CD4-positive, alpha-beta T cell treated with Interleukin-2 at 100 ng/mL for 4 hours (primary cell): ENCODE measurements at places on chromosomes 3 and 15.

- DNase-seq: no peak
Measured at GRCh38 chr3:54408328-54408727, 286.0 kb downstream of the CACNA2D3 start.

DNA sequence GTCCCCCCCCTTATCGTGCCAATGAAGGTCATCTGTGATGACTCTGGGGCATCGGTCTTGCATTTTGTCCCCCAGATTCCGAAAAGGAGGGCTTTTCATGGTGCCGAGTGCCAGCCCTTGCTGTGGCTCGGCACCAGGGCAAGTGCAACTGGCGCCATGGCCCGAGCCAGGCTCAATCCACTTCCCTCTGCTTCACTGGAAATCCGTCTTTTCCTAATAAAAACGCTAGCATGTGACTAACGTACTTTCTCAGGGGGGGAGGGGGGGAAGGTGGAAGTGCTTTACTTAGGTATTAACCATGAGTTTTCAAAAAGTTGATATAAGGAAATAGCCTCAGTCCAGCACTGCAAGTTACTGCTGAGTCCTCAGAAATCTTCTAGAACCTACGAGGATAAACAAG, 20.5 kb downstream of the TRPM1 start:
- DNase-seq: no peak

GRCh38 chr3:21484057-21484827, 266.8 kb downstream of the ZNF385D start:
- DNase-seq: no peak

- no peak for DNase-seq
Measured at GRCh38 chr15:38217788-38218609, 34.6 kb upstream of the SPRED1 start.

- DNase-seq: no peak
Measured at GRCh38 chr15:92922418-92923002, 22.4 kb downstream of the CHD2 start.

DNA sequence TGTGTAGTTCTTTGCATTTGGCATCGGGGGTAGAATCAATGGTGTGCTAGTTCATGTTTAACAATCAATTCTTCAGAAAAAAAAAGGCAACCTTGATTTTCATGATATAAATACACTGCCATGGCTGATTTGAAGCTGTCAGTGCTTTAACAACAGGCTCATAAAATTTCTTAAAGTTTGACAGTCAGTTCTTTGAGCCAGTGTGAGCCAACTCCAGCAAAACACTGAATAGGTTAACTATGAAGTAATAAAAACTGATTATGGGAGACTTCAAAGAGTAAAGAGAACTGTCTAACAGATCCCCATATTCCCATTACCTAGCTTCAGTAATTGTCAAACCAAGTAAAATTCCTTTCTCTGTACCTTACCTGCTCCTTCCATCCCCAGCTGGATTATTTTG, 241.7 kb upstream of the SUCLG2 start:
- DNase-seq: no peak

DNA sequence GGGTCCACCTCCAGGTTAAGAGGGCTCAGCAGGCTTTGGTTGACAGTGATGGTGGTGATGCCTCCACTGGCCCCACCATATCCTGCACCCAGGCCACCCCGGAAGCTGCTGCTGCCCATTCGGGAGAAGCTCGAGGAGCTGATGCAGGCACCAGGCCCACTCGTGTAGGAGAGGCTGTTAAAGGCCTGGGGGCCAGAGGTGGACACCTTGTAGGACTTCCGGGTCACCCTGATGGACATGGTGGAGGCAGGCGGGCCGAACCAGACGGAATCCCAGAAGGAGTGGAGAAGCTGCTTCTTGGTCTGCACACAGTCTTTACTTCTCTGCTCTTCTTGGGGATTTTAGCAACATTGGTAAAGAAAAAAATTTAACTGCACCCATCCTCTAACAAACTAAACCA, 65.2 kb upstream of the CDAN1 start:
- no peak for DNase-seq

DNA sequence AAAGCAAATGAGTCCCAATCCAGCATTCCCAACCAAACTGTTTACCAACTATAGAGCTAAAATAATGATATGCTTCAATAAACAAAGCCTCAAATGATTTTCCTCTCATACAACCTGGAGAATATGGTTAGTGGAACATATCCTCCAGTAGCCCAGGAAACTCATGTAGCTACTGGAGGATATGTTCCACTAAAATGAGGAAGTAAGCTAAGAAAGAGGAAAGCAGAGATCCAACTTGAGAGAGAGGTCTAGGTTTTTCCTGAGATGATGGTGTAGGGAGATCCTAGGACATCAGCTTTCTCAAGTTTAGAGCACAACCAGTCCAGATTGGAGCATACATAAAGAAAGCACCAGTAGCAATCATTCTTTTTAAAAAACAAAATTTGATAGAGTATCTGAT, 44.6 kb upstream of the SLC4A7 start:
- no peak for DNase-seq
